CD14-positive monocyte (primary cell): ENCODE measurements at places on chromosomes 1 and 21. TPM values are rescaled to one million over a fixed set of nuclear protein-coding genes. Genes with fewer than 3 reads are reported as not detected.

The FYB2 gene
- not detected in 2 replicates for polyA plus RNA-seq

The TNNI3K gene
- polyA plus RNA-seq, result 0.27 TPM in 1 of 2 replicates, not detected in the other

The MR1 gene
- 40.9 TPM for polyA plus RNA-seq

The RNU11 gene
- not detected in 2 replicates for polyA plus RNA-seq

The IVL gene
- not detected for polyA plus RNA-seq

The PADI2 gene
- polyA plus RNA-seq, result 28.9 and 32.6 TPM in 2 replicates

The OR6K6 gene
- not detected for polyA plus RNA-seq

The APP gene
- 35.1 TPM for polyA plus RNA-seq

The ABCG1 gene
- 3.0 and 4.6 TPM in 2 replicates for polyA plus RNA-seq

The MTARC2 gene
- 0.37 and 0.81 TPM in 2 replicates for polyA plus RNA-seq

The SDC3 gene
- 0.12 TPM for polyA plus RNA-seq

The RBM11 gene
- polyA plus RNA-seq, result 0.47 TPM in 1 of 2 replicates, not detected in the other

The RGSL1 gene
- not detected for polyA plus RNA-seq

The ERICH3 gene
- not detected for polyA plus RNA-seq

The C1orf226 gene
- 0.10 TPM for polyA plus RNA-seq

The KRTAP19-3 gene
- not detected in 2 replicates for polyA plus RNA-seq

The GNAT2 gene
- polyA plus RNA-seq, result 0.05 TPM in 1 of 2 replicates, not detected in the other

The ESPN gene
- polyA plus RNA-seq, result not detected

The CLIC6 gene
- not detected for polyA plus RNA-seq

The CHIA gene
- not detected in 2 replicates for polyA plus RNA-seq

The KRTAP26-1 gene
- not detected for polyA plus RNA-seq

The LCK gene
- 2.2 TPM for polyA plus RNA-seq

The SLC9C2 gene
- not detected for polyA plus RNA-seq

The GSTM5 gene
- polyA plus RNA-seq, result not detected in 2 replicates

The TNFRSF9 gene
- 1.1 TPM for polyA plus RNA-seq

The SLC45A1 gene
- not detected for polyA plus RNA-seq

The FCER1G gene
- polyA plus RNA-seq, result 2,686 TPM

The SMG5 gene
- polyA plus RNA-seq, result 7.0 TPM

The HSPA6 gene
- polyA plus RNA-seq, result 19.3 TPM

The BACH1 gene
- 199 TPM for polyA plus RNA-seq

The ARMH1 gene
- 14.7 TPM for polyA plus RNA-seq

The TMPRSS3 gene
- polyA plus RNA-seq, result 0.30 TPM

The LCA5L gene
- polyA plus RNA-seq, result not detected

The TRIM17 gene
- polyA plus RNA-seq, result not detected in 2 replicates

The TBX19 gene
- polyA plus RNA-seq, result 0.65 TPM

The MCOLN3 gene
- not detected for polyA plus RNA-seq

The NBPF10 gene
- polyA plus RNA-seq, result 1.8 and 6.1 TPM in 2 replicates

The ARTN gene
- polyA plus RNA-seq, result 0.09 and 0.15 TPM in 2 replicates

The S100A12 gene
- 2,543 TPM for polyA plus RNA-seq

The FASLG gene
- not detected in 2 replicates for polyA plus RNA-seq

The BTBD19 gene
- 0.10 TPM for polyA plus RNA-seq

The LMOD1 gene
- polyA plus RNA-seq, result not detected

The BARHL2 gene
- not detected in 2 replicates for polyA plus RNA-seq

The KDF1 gene
- not detected for polyA plus RNA-seq

The TNFRSF25 gene
- 3.0 and 3.1 TPM in 2 replicates for polyA plus RNA-seq

The IFI44L gene
- polyA plus RNA-seq, result 9.3 and 17.4 TPM in 2 replicates

The LHX8 gene
- not detected in 2 replicates for polyA plus RNA-seq
